ENCODE measurements at places on chromosomes 6 and 20.

DNA sequence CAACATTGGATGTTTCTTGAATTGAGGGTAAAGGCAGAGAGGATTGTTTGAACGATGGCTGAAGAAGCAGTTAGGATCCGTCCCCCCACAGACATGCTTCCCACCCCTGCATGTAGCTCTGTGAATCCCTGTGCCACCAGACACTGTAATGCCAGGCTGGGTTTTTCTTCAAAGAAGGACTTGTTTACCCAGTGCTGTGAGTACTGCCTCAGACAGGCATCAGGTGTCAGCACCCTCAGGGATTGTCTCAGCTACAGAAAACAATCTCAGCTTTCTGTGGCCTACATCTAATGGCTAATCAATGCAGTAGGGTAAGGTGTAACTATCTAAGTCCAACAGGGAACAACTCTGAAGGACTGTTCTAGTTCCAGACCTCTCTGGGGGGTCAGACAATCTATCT lies 853.0 kb upstream of the EPHA7 start:
- DNase-seq: no peak

DNA sequence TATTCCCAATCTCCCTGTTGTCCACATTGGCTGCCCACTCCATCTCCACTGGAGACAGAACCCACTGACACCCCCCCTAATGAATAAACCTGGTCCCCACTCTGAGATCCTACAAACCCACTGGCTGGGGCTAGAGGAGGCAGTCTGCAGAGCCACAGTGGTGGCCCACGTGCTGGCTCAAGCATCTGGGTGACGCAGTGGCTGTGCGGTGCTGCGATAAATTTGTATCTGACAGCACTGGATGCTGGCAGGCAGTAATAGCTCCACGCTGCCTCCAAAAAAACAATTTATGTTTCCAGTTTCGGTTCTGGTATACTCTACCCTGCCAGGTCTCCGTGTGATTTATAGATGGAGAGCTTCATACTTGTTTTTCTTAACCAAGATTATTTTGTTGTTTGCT lies 87.1 kb upstream of the SYNDIG1 start:
- no peak for DNase-seq

GRCh38 chr20:50151034-50151743 lies 2.3 kb downstream of the PEDS1 start:
- no peak for DNase-seq

- no peak for DNase-seq
These were observed 71.8 kb upstream of the TIAM2 start for GRCh38 chr6:154923199-154923869.

GRCh38 chr20:58585753-58586540 lies 65.1 kb upstream of the STX16 start:
- no peak for DNase-seq

DNA sequence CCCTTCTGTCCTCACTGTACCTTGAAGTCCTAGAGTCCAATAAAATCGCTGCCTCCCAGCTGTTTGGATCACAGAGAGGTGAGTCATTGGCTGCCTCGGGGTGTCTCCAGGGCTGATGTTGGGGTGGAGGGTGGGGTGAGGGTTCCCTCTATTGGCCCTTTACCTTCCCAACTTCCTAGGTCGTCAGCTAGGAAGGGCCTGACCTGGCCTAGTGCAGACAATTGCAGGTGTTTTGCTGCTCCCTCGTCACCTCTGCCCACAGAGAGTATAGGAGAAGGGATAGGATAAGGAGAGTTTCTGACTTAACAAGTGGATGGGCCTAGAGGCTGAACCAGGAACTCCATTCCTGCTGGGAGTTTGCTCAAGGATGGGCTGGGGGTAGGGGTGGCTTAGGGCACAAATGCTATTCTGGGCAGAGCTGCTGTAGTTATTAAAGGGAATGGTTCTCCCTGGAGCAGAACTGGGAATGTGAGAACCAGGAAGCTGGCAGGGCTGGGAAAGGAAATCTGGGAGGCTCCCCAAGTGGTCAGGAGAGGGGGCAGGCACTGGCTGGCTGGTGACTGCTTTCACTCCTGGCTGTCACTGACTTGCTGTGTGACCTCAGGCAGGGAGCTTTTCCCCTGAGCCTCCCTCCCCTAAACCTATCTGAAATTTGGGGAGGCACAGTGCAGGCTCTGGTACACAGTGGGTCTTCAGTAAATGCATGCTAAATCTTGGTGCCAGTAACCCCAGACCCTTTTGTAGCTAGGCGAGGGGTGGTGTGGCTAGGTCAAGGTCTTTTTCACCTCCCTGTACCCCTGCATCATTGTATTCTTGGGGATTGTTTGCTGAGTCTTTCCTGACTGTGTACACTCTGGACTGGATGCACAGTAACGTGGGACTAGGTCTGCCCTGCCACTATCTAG lies 1.5 kb downstream of the TP53INP2 start:
- no peak for DNase-seq

Measured in stimulated activated CD4-positive, alpha-beta T cell treated with anti-CD3 and anti-CD28 coated beads, Interleukin-12 subunit alpha, Interleukin-12 subunit beta, amount 100 ng/mL, for 4 hours (primary cell).